GM04503 (cell line): ENCODE measurements at places on chromosomes 16 and 17.

DNA sequence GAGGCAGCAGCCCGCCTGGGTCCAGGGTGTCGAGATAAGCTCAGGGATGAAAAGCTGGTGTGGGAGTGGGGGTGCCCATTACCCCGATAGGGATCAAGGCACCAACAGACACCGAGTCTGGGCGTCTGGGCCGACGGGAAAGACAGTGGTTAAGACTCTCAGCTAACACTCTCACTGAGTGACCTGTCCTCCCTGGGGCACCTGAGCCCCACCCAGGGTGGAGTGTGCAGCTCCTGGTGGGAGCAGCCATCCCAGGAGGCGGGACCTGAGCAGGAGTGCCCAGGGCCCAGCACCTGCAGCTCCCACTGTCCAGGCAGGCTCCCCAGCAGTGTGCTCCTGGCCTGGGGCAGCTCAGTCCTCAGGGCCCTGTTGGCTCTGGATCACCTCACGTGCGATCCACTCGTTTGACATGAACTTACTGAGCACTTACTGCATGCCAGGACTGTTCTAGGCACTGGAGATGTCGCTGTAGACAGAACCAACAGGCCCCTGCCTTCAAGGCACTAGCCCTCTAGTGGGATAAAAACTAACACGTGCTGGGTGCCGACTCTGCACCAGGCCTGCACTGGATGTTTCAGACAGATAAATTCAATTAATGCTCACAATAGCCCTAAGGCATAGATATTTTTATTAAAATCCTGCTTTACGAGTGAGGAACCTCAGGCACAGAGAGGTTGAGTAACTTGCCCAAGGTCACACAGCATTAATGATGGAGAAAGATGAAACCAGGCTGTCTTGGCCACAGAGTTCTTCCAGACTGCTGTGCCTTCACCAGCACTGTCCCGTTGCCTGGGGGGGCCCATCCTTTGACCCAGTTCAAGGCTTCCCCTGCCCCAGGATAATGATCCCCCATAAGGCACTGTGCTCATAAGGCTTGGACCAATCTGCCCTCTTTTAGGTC lies 1.9 kb downstream of the EVPLL start:
- no peak for DNase-seq

DNA sequence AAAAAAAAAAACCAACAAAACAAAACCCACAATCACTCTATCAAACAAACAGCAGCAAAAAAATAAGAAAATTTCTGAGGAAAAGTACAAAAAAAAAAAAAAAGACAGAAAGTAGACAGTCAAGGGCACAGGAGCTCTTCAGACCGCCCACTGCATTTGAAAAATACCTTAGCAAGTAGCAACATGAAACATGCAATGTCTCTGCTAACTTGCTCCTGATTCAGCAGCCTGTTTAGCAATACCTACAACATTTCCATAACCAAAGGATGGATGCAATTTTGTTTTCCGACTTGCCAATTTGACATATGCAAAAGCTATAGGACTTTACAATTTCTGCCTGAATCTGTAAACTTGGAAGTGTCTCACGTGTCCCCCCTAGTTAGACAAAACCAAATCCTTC lies 57.4 kb downstream of the SYNRG start:
- no peak for DNase-seq

GRCh38 chr16:57271867-57272495 lies 12.5 kb downstream of the PLLP start:
- no peak for DNase-seq

DNA sequence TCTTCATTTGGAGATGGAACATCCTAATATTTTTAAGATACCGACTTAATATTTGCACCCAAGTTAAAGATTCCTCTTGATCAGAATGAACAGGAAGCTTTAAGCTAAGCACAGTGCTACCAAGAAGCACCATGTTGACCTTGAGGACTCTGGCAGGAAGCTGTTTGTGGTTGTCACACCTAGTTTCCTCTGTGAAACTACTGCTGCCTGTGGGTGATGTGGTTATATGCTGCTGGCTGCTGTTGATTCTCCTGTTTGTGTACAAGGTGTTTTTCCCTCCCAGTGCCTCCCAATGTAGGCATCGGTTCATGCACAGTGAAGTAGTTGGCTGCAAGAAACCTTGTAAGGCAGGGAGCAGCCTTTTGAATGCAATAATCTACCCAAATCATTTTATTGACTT lies 23.4 kb downstream of the RBL2 start:
- DNase-seq = no peak

DNA sequence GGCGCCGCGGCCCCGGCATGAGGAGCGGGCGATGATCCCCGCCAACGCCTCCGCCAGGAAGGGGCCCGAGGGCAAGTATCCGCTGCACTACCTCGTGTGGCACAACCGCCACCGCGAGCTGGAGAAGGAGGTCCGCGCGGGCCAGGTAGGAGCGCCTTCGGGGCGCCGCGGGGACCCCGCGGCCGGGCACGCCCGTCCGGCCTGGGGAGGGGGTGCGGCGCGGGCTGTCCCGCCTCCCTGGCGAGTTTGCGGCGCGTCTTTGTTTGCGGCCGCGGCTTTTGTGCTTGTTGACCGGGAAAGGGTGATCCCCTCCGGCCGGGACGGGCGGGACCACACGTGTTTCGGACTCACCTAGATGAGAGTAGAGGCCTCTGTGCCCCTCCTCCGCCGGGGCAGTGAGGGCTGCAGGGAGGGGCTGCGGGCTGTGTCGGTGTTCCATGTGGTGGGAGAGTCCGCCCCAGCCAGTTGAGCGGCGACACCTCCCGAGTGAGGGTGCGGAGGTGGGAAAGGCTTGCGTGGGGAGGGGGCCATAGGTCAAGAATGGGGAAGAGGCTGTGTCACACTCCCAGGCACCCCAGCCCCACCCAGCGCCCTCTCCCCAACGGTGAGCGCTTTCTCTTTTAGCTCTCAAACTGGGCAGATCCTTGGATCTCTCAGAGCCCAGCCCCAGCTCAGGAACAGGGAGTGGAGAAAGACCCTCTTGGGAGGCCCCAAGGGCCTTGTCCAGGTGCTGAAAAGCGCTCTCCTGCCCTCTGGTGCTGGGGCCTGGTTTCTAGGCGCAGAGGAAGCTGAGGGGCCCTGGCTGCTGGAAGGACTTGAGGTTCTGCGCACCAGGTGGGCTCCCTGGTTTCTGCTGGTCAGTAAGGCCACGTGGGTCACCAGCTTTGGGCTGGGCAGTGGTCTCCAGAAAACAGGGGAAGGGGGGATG lies 923 bp downstream of the ANKRD13B start:
- DNase-seq = no peak

DNA sequence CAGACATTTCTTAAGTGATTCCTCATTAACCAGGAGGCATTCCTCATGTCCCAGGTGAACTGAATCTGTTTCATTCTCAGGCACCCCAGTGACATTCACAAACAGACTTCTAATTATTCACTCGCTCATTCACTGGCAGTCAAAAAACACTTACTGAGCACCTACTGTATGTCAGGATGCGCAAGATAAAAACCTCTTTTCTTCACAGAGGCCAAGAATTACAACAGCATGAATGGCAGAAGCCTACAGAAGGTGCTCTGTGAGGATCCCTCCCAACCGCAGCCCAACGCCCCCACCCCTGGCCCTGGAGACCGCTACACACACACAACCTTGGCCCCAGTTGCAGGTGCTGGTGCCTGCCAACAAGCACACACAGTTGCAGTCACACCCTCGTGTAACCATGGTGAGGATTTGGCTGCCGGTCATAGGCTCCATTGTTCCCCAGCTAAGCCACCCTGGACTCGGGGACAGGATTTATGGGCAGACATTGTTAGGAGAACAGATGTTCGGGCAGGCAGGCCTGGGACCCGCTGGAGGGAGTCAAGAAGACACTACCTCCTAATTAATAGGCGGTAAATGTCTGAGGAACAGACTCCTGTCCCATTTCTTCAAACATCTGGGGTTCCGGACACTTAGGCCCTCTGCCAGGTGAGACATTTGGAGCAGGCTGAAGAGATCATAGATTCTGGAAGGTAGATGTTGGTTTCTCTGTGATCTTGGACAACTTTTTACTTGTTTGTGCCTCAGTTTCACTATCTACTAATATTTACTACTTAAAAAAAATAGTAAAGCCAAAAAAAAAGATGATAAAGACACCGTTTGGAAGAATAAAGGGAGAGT lies 43.2 kb downstream of the CUEDC1 start:
- no peak for DNase-seq

- no peak for DNase-seq
Observed at GRCh38 chr17:5619088-5619740, 34.9 kb upstream of the NLRP1 start.

- DNase-seq = no peak
Observed at GRCh38 chr17:78717431-78717980, 64.6 kb downstream of the CYTH1 start.

DNA sequence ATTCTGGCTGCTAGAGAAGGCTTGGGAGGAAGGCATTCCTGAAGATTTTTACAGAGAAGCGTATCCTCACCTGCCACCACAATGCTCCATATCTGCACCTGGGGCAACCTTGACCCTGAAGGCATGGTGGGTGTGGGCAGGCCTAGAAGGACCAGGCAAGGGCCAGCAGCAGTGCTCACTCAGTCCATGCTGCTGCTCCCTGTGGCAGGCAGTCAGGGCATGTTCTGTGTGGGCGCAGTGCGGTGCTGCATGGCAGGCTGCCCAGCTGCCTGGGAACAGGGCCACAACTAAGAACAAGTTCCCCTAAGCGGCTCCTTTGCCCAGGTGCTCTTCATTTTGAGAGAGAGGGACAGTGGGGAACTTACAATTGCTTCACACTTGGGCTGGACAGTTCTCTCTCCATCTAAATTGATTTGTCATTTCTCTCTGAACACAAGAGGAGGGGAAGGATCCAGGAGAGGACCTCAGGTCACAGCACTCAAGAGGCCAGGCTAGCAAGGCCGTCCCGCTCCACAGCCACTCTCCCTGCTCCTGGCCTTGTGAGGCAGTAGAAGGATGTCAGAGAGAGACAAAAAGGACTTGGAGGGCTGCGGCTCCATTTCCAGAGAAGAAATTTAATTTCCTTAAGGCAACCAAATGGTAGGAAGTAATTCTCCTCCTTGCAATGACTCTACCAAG lies 158.8 kb downstream of the AATF start:
- no peak for DNase-seq

DNA sequence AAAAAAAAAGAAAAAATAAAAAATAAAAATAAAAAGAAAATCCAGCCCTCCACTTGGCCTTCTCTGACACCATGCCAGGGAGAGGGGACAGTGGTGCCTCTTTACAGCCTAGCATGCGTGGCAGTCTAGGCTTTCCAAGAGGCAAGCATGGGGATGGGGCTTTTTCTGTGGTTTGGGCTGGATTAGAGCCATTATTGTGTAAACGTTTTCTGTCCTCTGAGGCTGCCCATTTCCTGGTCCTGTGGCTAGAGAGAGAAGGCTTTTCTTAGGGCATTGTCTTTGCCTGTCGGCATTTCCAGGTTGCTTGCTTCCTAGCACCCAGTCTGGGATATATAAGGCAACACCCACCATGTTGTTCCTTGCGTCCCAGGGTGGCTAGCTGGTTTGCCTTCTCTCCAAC lies 2.7 kb upstream of the DHRS7B start:
- no peak for DNase-seq

GRCh38 chr16:66996983-66997358 lies 8.6 kb downstream of the CES4A start:
- no peak for DNase-seq

- DNase-seq = no peak
Observed at GRCh38 chr17:12229335-12229734, 208.7 kb downstream of the MAP2K4 start.

DNA sequence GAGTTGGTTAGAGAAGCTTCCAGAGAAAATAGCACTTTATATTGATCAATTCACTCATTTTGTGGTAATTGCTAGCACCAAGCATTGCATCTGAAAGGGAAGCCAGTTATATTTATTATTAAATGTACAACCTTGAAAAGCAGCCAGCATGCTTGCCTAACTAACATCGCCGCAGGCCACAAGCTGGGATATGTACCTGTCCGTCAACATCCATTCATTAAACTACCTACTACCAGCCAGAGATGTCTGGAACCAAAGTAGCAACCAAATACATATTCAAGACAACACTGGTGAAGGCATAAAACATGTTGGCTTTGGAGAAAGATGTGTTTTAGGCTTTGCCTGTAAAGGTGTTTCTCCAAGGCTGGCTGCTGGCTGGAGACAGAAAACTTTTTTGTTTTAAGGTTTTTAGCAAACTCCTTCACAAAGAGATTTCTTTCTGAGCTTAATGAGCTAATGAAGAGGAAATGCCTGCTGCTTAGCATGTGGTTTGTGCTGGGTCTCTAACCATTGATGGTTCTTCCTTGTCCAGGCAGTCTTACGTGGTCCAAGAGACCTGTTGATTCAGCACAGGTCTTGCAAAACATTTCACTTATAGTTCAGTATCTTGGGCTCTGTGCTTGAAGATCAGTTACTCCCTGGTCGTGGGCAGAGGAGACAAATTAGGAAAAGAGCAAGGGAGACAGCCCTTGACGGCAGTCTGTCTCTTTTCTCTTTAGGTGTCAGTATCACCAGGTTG lies 3.1 kb downstream of the ITPRIPL2 start:
- DNase-seq = no peak

DNA sequence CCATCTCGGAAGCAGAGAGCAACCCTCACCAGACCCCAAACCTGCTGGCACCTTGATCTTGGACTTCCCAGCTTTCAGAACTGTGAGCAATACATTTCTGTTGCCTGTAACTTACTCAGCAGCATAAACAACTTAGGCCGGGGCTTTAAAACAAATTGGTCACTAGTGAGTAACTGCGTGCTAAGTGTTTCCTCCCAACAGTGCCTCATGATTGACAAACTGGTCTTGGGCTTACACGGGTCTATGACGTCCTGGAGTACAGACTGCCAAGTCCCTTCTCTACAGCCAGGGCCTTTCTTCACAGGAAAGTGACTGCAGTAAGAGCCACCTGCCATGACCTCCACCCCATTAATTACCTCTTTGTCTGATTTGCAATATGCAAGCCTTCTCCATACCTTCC lies 136.7 kb downstream of the XYLT1 start:
- DNase-seq = peak; percentile 69

DNA sequence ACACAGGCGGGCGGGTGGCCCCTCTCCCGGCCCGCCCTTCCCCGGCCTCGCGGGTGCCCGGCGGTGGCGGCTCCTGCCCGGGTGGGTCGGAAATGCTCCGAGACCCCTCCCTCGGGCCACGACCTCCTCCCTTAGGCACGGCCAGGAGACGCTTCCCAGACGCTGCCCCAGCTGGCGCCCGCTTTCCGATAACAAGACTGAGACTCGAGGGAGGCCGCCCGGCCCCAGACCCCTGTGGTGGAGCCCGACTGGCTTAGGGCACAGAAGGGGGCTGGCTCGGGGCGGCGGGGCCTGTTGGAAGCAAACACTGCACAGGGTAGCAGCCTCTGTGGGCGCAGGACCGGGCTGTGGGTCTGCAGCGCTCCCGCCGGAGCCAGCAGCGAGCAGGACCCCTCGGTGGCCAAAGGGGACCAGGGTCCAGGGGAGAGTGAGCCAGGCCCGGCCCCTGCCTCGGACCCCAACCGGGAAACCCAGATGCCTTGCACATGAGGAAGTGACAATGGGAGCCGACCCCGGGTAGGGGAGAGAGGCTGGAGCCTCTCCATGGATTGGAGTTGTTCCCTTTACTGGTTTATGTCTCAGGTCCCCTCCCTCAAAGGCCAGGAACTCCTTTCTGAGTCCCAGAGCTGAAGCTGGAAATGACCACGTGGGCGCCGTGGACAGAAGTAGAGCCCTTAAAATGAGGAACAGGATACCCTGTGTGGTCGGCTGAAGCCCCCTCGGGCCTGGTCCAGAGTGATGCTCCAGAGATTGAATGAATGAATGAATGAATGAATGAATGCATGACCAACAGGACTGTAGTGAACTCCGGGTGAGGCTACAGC lies 19.8 kb upstream of the ADCY7 start:
- DNase-seq = no peak

GRCh38 chr17:32575852-32576251 lies 89.1 kb downstream of the CDK5R1 start:
- DNase-seq = no peak

- DNase-seq = no peak
Observed at GRCh38 chr16:69503244-69503643, 62.5 kb upstream of the NFAT5 start.
